ENCODE measurements at places on chromosomes 2 and 18.

DNA sequence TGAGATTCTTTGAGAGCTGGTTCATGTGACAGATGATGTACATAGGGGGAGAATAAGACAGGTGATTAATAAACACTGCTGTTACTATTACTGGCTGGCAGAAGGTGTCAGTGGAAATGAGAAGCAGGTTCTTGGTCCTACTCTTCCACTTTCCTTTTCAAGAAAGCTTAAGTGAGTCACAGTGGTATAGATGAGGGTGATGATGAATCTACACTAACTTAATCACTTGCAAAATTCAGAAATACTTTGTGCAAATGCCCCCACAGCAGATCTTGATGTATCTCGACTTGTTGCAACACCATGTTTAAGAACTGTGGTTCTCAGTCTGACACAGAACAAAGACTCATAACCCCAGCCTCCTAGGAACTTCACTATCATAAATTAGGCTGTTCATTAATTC is 35.9 kb upstream of the MGAT5 start:
- no peak for DNase-seq

GRCh38 chr2:45651415-45652089 is at the start of gene PRKCE:
PRKCE (plus strand) TSS chr2:45651675.
- no peak for DNase-seq

GRCh38 chr2:1997976-1998375 is 253.7 kb upstream of the PXDN start:
- no peak for DNase-seq

DNA sequence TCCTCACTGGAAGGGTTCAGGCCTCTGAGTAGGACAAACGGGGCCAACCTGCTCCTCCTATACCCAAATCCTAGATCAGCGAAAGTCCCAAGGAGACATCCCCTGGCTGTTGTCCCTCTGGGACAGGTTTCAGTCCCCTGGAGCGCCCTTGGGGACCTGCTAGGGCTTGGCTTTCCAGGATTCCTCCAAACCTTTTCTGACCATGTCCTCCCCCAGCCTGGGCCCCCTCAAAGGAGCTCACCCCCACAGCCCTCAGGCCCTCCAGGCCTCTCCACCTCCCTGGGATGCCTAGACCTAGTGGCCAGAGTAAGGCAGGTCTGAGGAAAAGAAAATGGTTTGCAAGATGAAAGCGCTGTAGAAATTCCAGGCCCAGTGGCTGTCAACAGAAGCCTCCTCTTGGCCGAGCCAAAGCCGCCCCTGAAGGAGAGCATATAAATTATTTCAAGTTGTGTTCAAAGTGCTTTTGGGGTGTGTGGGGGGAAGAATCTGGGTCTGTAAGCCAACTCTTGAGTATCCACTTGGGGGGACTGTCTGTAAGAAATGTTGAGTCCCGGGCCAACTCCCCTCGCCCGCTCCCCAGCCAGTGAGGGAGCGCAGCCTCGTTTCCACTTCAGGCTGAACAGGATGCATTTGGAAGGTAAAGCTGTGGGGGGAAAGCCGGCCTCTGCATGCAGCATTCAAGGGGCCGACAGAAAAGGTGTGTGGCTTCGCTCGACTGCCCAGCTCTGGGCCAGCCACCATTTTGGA is 158.6 kb downstream of the DYSF start:
- no peak for DNase-seq

DNA sequence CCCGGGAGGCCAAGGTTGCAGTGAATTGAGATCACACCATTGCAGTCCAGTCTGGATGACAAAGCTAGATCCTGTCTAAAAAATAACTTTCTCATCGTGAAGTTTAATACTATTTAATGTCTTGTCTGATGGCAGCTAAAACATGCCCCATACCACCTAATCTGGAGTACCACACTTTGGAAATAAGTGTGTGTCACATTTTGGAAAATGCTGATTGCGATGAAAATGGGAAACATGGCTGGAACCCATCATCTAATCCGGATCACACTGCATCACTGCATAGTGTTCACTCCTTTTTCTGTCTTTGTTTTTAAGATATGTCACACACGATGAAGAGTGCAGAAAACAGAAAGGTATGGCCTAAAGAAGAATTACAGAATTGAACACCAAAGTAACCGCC is 31.2 kb upstream of the ALPP start:
- no peak for DNase-seq

DNA sequence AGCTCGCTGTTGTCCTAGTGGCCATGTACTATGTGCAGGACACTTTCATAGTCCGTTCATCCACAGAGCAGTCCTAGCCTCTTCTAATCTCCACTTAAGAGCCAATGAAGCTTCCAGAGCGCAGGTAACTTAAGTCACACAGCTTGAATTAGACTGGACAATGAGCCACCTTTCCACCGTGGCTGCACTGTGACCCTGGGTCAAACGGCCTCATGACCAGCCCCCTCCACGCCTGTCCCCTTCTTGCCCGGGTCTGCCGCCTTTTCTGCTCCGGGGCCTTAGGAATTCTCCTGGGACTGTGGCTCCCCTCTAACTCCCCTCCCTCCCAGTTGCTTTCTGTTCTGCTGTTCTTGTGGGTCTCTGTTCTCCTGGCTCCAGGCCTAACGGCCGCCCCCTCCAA is 8.4 kb upstream of the PRKCE start:
- DNase-seq: no peak

- peak; percentile 54 for DNase-seq
These were observed 37.8 kb downstream of the SH3RF3 start for GRCh38 chr2:109166811-109167210.

DNA sequence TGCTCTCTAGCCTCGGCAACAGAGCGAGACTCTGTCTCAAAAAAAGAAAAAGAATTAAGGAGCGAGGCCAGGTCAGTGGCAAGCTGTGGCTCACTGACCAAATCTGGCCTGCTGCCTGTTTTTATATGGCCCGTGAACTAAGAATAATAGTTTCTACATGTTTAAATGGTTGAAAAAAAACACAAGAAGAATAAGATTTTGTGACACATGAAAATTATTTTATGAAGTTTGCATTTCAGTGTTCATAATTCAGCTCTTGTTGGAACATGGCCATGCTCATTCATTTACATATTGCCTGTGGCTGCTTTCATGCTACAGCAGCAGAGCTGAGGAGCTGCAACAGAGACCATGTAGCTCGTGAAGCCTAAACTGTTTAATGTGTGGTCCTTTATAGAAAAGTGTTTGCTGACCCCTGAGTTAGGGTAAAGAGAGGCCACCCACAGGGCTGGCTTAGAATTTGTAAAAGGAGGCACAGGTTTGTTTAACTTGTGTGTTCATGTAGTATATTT is 59.5 kb downstream of the MFSD6 start:
- DNase-seq: no peak

- DNase-seq: no peak
These were observed 169.6 kb downstream of the LRRTM1 start for GRCh38 chr2:80135001-80135400.

DNA sequence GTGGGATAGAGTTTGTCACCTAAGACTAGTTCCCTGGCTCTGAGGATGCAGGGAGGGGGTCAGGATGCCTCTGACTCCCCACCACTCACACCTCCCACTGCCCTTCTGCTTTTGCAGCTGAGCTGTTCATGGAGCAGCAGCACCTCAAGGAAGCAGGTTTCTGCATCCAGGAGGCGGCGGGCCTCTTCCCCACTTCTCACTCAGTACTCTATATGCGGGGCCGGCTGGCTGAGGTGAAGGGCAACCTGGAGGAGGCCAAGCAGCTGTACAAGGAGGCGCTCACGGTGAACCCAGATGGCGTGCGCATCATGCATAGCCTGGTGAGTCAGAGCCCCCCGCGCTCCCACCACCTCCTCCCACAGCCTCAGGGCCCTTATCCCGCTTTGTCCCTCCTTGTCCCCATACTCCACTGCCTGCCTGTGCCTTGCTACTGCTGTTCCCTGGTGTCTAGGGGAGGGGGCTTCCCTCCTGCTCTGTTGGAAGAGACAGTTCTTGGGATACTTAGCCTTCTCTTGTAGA is 94.4 kb downstream of the STPG4 start:
- no peak for DNase-seq

- DNase-seq: no peak
These were observed 300.9 kb downstream of the NBAS start for GRCh38 chr2:15260196-15260595.

GRCh38 chr2:206873423-206873822 is 65.9 kb upstream of the CPO start:
- DNase-seq: no peak

DNA sequence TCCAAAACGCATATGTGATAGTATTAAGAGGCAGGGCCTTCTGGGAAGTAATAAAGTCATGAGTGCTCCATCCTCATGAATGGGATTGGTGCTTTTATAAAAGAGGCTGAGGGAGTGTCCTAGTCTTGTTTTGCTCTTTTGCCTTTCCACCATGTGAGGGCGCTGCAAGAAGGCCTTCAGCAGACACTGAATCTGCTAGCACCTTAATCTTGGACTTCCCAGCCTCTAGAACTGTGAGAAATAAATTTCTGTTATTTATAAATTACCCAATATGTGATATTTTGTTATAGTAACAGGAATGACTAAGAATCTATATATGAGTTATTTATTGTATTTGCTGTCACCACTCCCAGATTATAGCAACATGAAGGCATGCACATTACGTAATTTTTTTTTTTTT is 63.5 kb downstream of the PLA2R1 start:
- DNase-seq: no peak

- no peak for DNase-seq
These were observed 332.0 kb upstream of the RAB12 start for GRCh38 chr18:8277270-8277669.

GRCh38 chr2:120809609-120810440 is 74.2 kb downstream of the GLI2 start:
- DNase-seq: no peak

- DNase-seq: no peak
These were observed 670.0 kb upstream of the ACVR2A start for GRCh38 chr2:147174824-147175254.

GRCh38 chr2:172460780-172461201 is 33.4 kb downstream of the ITGA6 start:
- no peak for DNase-seq

DNA sequence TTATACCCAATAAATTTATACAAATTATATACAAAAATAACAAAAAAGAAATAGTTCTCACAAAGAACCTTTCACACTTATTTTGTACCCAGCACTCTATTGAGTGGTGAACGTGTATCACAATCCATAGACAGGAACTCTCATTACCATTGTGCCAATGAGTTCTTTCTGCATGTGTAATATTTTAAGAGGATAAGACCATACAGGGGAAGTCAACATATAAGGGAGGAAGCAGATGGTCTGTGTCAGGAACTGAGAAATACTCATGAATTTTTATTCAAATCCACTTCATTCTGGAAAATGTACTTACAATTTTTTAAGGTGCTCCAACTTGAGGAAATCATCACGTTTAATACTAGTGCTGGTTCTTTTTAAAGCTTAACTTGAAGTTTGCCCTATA is 27.1 kb upstream of the ELOA2 start:
- DNase-seq: no peak

- DNase-seq: no peak
These were observed 45.9 kb upstream of the RHOB start for GRCh38 chr2:20400787-20401488.

DNA sequence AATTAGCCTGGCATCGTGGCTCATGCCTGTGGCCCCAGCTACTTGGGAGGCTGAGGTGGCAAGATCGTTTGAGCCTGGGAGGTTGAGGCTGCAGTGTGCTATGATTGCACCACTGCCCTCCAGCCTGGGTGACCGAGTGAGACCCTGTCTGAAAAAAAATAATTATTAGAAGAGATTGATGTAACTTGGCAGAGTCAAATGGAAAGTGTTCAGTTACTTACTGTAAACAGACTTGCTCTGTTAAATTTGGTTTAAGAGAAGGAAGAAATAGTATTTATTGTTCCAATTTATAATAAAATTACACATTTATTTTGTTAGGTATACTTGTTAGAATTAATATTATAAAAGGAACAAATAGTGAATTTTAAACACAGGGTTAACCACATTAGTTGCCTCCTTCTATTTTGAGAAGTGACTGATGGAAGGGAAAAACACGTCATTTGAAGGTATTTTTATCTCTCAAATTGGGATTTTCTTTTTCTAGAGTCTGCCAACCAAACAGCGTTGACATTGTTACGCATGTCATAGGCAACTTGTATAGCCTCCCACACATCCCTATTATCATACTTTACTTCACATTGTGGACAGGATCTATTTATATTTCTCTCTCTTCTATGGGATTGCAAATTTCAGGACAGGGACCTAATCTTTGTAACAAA is 118.8 kb upstream of the B3GNT2 start:
- DNase-seq: no peak

DNA sequence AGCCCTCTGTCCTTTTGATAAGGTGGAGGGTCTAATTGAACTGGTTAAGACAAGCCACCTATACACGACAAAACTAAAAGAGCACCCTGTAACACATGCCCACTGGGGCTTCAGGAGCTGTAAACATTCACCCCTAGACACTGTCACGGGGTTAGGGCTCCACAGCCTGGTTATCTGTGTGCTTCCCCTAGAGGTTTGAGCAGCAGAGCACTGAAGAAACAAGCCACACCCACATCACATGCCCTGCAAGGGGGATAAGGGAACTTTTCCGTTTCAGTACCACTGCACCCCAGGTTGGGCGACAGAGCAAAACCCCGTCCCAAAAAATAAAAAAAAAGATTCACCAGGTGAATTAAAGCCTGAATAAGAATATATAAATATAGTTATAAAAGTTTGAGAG is 913.7 kb upstream of the ACVR2A start:
- DNase-seq: no peak

GRCh38 chr2:127570282-127571250 is 35.1 kb downstream of the MYO7B start:
- no peak for DNase-seq

GRCh38 chr2:208531361-208531760 is 124.8 kb downstream of the PTH2R start:
- no peak for DNase-seq

- DNase-seq: peak; percentile 71
These were observed 101.7 kb downstream of the SOCS6 start for GRCh38 chr18:70390371-70391090.

- DNase-seq: peak; percentile 50
These were observed 7.3 kb downstream of the CYS1 start for GRCh38 chr2:10072656-10073480.

- DNase-seq: no peak
These were observed 2.3 kb upstream of the CHN1 start for GRCh38 chr2:175007510-175007909.

GRCh38 chr18:6370886-6371635 is 43.6 kb downstream of the L3MBTL4 start:
- no peak for DNase-seq

GRCh38 chr18:78080081-78080480 is 830.4 kb downstream of the GALR1 start:
- no peak for DNase-seq
